GM23248 (cell line): ENCODE measurements at places on chromosomes 3 and 15. TPM values are rescaled to one million over a fixed set of nuclear protein-coding genes. Genes with fewer than 3 reads are reported as not detected.
A peak's percentile ranks its signal among the peaks of the same experiment; 100 is the strongest.

- DNase-seq = no peak
These were observed 46.7 kb downstream of the OXSM start for GRCh38 chr3:25836579-25836978.

Gene CTXN2
- polyA plus RNA-seq = not detected in 2 replicates

GRCh38 chr15:35603856-35604255, 57.9 kb upstream of the DPH6 start:
- DNase-seq = no peak

- peak; percentile 13 for DNase-seq
These were observed 107.9 kb downstream of the GMPS start for GRCh38 chr3:155978324-155978723.

Gene FEZF2
- polyA plus RNA-seq = not detected in 2 replicates

- DNase-seq = peak; percentile 80
These were observed 578 bp downstream of the OIP5 start for GRCh38 chr15:41331833-41332193.

- DNase-seq = peak; percentile 72
These were observed 665 bp downstream of the PIGB start for GRCh38 chr15:55319537-55320237.
